Hematopoietic multipotent progenitor cell treated with erythropoietin and hydrocortisone succinate and interleukin-3 and kit ligand, for 17 days (in vitro differentiated cells): ENCODE measurements at places on chromosomes 7 and 10.

GRCh38 chr7:151512353-151512752 is 7.3 kb downstream of the RHEB start:
- no peak for DNase-seq

DNA sequence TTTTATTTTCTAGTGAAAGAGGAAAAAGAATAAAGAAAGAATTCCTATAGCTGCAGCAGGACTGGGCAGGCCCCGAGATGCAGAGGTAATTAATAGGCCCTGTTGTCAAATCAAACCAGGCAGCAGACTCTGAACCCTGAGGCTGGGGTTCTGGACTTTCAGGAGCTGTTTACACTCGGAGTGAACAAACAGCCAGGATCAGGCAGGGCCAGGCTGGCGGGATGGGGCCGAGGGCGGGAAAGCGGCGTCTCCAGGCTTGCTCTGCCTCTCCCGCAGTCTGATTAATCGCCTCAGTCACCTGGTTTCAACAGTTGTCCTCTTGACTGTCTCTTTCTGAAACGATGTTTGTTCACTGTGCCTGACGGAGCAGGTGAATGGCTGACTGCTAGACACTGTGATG is 675.4 kb upstream of the FOXK1 start:
- DNase-seq: no peak

GRCh38 chr7:1520539-1521234 is 9.8 kb upstream of the MAFK start:
- DNase-seq: no peak

DNA sequence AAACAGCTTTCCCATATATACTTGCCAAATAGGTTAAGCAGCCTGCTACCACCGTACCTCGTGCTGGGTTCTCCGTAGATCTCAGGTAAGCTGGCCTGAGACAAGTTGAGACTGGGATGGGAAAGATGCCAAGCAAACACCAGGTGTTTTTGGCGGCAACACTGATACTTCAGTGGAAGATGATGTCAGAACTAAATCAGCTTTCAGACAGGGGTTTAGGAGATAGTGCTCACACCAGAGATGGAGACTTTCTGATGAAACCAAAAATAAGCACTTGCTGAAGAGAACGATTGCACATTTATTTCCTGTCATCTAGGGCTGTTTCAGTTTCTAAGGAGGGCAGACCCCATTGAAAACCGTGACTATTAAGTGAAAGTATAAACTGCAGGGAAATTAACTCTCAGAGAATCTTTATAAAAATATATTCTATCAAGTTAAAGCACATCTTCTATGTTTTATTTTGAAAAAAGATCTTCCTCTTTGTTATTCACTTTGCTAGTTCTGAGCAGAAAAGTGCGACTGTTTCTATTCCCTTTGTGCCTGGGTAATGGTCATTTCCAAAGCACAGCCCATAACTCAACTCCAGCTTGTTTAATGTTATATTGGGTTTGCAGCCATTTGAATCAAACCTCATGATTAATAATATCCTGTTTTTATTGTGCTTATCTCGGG is 149.9 kb downstream of the CPED1 start:
- no peak for DNase-seq

DNA sequence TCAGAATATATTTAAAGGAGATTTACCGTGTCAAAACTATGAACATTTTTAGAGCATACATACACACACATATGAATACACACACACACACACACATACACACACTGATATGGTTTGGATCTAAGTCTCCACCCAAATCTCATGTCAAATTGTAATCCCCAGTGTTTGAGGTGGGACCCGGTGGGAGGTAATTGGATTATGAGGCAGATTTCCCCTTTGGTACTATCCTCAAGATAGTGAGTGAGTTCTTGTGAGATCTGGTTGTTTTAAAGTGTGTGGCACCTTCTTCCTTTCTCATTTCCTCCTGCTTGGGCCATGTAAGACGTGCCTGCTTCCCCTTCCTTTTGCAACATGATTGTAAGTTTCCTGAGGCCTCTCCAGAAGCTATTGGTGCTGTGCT is 515.0 kb upstream of the ZMIZ1 start:
- DNase-seq: no peak

DNA sequence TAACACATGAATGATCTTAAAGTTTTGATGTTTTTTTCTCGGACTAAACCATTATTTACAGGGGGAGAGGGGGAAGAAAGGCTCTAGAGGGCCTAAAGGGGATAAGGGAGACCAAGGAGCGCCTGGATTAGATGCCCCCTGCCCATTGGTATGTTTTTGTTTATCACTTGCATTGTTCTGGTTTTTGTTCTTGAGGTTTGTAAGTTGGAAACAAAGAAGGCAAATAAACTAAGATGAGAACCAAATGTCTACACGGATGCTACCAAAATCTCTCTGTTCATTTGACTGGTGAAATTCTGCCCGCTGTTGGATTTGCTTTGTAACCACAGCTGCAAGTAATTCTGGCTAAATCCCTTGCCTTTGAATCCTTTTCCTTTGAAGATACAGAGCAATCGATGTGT is 99.8 kb upstream of the MACROH2A2 start:
- no peak for DNase-seq

- no peak for DNase-seq
Observed at GRCh38 chr7:76149847-76150691, 51.6 kb upstream of the SRRM3 start.

DNA sequence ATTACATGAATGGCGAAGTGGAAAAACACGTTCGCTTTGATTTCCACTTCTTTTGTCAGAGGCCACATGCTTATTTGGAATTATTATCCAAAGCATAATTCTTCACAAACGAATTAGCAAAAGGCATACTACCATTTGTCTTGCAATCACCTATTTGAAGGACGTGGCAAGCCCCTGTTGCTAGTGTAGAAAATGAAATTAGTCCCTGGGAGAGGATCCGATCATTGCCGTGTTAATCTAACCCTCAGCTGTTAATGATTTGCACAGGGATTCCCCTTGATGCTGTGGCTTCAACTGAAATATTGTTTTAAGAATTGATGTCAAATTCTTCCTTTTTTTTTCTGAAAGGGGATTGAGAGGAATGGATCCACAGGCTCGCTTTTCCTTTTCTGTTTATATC is 4.6 kb downstream of the AGMO start:
- no peak for DNase-seq

- no peak for DNase-seq
Observed at GRCh38 chr10:76436401-76436811, 1005.0 kb downstream of the LRMDA start.

GRCh38 chr7:133761443-133761842 is 365.7 kb upstream of the LRGUK start:
- no peak for DNase-seq

GRCh38 chr10:12868229-12868628 is 133.3 kb downstream of the CCDC3 start:
- no peak for DNase-seq
